ENCODE measurements at places on chromosomes 2 and 18. TPM values are rescaled to one million over a fixed set of nuclear protein-coding genes. Genes with fewer than 3 reads are reported as not detected.

The BIN1 gene
- 95.6 TPM for total RNA-seq

The ADAM23 gene
- 8.9 TPM for total RNA-seq

The SGPP2 gene
- 0.57 TPM for total RNA-seq

The GCG gene
- not detected for total RNA-seq

The SKOR2 gene
- not detected for total RNA-seq

The SEPTIN10 gene
- 119 TPM for total RNA-seq

The ERBB4 gene
- total RNA-seq, result not detected

The TMEM178A gene
- 2.9 TPM for total RNA-seq

The DCC gene
- not detected for total RNA-seq

The VWA3B gene
- total RNA-seq, result not detected

The CD8B2 gene
- not detected for total RNA-seq

Measured in PC-9 (cell line).